B cell (primary cell): ENCODE measurements at places on chromosomes 5 and 9. TPM values are rescaled to one million over a fixed set of nuclear protein-coding genes. Genes with fewer than 3 reads are reported as not detected.
A peak's percentile ranks its signal among the peaks of the same experiment; 100 is the strongest.

Gene PLK2
- 17.0 and 32.2 TPM in 2 replicates for polyA plus RNA-seq

GRCh38 chr5:142849466-142849865, 79.3 kb downstream of the ARHGAP26 start:
- no peak for DNase-seq
- no peaks in the 10 kb centered on the region for H3K27me3 ChIP-seq
- H3K36me3 ChIP-seq, result no peaks in the 10 kb centered on the region

GRCh38 chr9:99361817-99362216, 139.7 kb downstream of the SEC61B start:
- H3K27me3 ChIP-seq, result no peaks in the 10 kb centered on the region
- H3K27ac ChIP-seq, result no peak overlapping the region
- H3K4me1 ChIP-seq, result no peaks in the 10 kb centered on the region
- DNase-seq, result no peak

- DNase-seq, result peak; percentile 60
- H3K4me3 ChIP-seq, result no peak overlapping the region
- H3K27me3 ChIP-seq, result no peaks in the 10 kb centered on the region
- peak overlapping the region; percentile 55 for H3K27ac ChIP-seq
- H3K4me1 ChIP-seq, result peaks cover 49% of the 10 kb centered on the region
- H3K36me3 ChIP-seq, result peaks cover 39% of the 10 kb centered on the region
Observed at GRCh38 chr5:14331386-14331781, 188.2 kb downstream of the TRIO start.

DNA sequence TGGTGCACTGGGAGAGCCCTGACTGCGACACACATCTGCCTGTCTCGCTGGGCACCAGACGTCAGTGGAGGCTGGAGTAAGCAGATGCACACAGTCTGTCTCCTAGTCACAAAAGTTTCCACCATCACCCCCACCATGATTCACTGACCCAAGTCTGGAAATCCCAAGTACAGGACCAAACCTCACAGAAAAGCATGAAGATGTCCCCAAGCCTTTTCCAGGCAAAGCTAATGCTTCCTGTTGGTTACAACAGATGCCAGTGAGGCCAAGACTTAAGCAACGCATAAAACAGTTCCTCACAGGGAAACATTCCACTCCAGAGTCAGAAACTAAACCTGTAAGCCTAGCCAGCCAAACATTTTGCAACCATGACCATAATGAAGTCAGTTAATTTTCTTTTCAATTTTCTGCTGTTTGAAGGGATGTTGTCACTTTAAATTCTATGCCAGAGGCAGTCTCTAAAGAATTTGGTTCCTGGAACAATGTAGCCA, 259.3 kb upstream of the SLC30A5 start:
- no peak for DNase-seq
- no peak overlapping the region for H3K4me3 ChIP-seq
- H3K4me1 ChIP-seq, result no peaks in the 10 kb centered on the region
- H3K27me3 ChIP-seq, result no peaks in the 10 kb centered on the region

Gene FREM1
- polyA plus RNA-seq, result not detected in 2 replicates
